IMR-90 (cell line): ENCODE measurements at places on chromosomes 16 and 17.

DNA sequence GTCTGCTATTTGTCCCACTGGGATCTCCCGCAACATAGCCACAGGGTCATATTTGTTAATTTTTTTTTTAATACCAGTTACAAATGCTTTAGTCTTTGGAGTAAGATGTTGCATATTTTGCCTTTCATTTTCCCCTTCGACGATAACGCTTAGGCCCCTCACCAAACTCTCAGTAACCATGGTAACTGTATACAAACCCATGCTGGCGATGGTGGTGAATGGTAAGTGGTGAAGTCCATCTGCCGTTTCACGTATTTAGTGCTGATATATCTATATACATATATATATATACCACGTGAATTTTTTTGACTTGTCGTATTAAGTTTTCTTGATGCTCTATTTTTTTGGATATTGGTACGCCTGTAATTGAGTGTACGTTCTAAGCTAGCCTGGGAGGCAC is 263.7 kb downstream of the RBFOX1 start:
- no peak for DNase-seq

GRCh38 chr17:32528825-32529224 is 42.0 kb downstream of the CDK5R1 start:
- no peak for DNase-seq

DNA sequence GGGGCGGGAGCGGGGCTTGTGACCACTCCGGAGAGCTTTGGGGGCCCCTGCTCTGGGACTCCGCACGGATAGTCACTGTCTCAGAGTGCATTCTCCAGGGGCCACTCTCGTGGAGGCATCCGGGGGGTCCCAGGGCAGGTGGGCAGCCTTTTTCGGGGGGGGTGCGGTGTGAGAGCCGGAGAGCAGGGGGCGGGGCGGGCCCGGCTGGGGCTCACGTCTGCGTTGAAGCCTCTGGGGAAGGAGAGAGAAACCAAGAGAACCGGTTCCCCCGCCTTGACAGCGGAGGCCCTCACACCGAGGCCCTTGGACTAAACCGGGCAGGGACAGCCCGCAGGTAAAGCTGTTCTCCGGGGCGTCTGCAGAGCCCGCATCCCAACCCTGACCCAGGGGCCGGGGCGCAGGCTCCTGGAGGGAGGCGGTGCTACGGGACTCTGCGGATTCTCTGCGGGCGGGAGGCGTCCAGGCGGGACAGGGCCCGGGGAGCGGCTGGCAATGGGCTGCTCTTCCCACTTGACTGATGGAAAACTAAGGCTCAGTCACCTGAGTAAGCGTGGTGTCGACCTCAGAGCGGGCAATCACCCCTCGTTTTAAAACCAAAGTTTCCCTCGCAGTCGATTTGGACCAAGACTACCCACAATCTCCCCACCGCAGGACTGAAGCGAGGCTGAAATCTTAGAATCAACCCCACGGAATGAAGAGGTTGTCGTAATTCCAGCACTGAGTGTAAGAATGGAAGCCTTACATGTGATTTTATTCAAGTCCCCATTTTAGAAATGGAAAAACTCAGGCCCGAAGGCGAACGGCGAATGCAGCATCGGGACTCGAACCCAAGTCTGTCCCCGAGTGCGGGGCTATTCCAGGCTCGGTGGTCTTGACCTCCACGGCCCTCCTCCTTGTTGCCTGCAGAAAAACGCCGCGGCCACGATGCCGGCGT is 49.6 kb upstream of the AMZ2 start:
- no peak for DNase-seq

GRCh38 chr16:80972611-80973010 is 34.1 kb downstream of the CMC2 start:
- no peak for DNase-seq

GRCh38 chr17:28643983-28644786 is 773 bp downstream of the BLTP2 start:
- DNase-seq: peak; percentile 55
